ENCODE measurements at places on chromosomes 2 and 18.

GRCh38 chr2:112960230-112960825 is 17.5 kb upstream of the IL36G start:
- DNase-seq = no peak

- no peak for DNase-seq
These were observed 186.5 kb upstream of the ID2 start for GRCh38 chr2:8495189-8495989.

GRCh38 chr2:205834796-205835195 is 152.5 kb downstream of the NRP2 start:
- DNase-seq = no peak

DNA sequence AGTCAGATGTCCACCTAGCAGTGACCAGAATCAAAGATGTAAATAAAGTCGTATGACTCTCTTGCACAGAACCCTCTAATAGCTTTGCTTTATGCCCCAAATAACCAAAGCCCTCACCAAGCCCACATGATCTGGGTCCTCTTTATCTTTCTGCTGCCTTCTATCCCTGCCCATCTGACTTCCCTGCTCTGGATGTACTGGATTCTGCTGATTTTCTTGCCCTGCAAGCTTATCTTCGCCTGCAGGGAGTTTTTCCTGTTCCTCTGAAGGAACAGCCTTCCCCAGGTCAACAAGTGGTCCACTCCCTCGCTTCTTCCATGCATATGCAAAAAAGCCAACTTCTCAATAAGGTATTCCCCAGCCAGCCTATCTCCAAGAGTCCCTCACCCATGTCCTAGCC is 18.7 kb downstream of the IL36B start:
- no peak for DNase-seq

DNA sequence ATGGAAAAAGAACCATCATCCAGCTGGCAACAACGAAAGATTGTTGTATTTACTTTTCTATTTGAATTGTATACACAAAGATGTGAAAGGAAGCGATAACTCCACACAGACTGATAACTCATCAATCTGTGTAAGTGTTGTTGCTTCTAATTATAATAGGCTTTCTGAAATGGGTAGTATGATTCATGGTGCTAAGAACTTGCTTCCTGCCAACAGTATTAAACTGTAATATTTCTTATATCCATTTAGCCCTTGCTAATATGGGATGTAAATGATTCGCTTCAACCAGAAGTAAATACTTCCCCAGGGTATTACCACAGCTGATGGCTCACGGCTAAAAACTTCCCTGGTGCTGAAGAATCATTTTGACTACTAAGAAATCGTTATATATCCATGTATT is 70.2 kb downstream of the TMEM163 start:
- no peak for DNase-seq

- no peak for DNase-seq
These were observed 40.6 kb downstream of the ZRANB3 start for GRCh38 chr2:135490376-135490775.

DNA sequence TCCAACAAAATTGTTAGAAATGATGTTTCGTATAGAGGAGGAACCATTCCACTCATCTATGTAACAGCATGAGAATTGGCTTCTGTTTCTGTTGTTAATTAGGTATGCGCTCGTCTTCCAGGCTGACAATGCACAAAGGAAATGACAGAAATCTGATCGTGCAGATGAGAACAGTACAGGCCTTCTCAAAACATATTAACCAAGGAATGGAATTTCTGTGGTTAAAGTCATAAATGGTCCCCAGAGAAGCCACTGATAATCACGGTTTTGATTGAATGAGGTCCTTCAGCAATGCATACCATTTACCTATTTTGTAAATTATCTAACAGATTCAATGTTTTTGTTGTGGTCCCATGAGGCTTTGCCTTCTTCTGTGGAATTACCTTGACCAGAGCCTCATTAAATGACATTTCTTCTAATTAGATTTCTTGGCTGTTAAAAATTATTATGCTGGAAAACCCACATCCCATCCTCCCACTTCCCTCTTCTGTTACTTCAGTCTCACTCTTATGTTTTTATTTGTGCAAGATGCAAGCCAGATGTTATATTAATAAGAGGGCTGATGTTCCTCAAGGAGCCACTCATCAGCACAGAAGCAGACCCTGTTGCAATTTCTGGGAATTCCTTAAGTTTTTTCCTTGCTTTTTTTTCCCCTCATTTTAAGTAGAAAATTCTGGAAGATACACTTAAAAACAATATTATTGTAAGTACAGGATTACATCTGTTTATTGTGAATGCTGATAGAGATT is 395.8 kb downstream of the PID1 start:
- peak; percentile 46 for DNase-seq

DNA sequence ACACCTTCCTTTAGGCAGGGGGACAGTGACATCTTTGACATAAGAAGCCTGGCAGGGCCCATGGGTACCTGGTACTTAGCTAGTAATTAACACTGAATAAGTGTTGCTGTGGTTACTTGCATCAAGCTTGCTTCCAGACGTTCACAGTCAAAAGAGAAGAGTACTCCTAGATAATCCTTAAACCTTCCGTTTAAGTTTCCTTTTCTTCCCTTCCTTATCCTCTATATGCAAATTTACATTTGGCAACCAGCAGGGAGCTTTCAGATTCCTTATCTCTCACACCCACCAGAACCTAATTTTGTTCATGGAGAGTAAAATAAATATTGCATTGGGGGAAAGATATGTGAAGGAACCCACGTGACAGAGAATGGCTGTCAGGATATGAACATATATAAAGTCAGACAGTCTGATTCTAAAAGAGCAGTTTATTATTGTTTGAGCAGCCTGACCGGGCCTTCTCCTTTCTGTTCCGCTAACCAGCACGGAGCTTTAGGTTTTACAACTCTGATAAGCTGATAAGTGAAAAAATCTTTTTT is 7.8 kb upstream of the RAB31 start:
- DNase-seq = no peak

DNA sequence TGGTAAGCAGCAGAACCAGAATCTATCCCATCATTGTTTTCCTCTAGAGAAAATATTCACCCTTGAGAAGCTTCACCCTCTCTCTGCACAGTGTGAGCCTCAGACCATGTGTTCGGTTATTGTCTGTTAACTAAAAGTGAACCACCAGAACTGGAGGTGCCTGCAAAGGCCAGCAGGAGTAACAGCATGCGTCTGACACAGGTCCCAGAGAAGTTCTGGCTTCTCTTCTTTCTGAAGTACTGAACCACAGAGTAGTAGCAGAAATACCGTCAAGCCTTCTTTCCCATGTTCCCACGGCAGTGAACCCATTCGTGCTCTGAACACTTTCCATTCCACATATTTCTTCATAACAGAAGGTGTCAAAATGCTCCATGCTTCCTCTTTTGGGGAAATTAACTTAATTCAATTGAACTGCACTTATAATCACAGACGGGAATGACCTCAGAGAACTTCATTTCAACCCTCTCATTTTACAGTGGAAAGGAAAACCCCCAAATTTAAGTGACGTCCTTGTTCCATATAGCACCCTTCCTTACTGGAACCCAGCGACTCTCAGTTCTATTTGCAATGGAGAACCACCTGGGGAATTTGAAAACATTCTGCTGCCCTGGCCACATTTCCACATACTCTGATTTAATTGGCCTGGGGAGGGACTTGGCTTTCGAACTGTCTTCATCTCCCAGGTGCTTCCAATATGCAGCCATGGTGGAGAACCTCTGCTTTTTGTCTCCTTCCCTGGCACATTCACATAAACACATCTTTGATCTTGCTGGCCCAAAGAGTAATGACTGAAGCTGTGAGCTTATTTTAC is 519.1 kb downstream of the RNF144A start:
- no peak for DNase-seq

- DNase-seq = no peak
These were observed 26.0 kb downstream of the ADRA2B start for GRCh38 chr2:96090196-96090926.

DNA sequence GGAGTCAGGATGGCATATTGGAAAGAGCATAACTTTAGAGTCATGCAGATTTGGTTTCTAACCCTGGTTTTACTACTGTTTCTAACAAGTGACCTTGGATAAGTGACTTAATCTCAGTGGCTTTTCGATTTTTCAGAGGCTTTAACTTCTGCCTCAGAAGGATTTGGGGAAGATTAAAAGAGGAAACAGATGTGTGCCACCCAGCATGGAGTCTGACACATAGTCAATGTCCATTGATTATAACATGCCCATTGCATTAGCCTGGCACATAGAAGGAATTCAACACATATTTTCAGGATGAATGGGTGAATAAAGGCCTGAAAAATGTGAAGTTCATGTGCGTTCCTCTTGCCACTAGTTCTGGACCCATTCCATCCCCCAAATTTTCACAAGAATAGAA is 438.2 kb downstream of the EPHA4 start:
- no peak for DNase-seq

GRCh38 chr2:16962505-16962904 is 296.9 kb upstream of the CYRIA start:
- no peak for DNase-seq

GRCh38 chr2:28296243-28296642 is 96.4 kb upstream of the FOSL2 start:
- no peak for DNase-seq

DNA sequence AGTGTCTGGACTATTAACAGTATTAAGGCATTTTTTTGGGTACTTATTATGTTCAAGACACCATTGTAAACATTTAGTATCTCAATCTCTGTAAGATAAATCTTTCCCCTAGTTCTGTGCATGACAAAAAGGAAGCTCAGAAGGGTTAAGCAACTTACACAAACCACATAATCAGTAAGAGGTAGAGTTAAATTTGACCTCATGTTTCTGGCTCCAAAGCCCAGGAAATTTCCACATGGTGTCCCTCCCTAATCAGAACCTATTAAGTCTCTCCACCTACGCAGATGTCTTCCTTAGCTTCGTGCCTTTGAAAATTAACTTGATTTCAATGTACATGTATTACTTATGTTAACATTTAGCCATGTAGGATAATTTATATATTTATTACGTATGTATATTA is 2.0 kb downstream of the MFSD6 start:
- DNase-seq = no peak

- DNase-seq = no peak
These were observed 37.6 kb downstream of the ALPK2 start for GRCh38 chr18:58591286-58591685.

- DNase-seq = no peak
These were observed 1490.0 kb upstream of the NXPH2 start for GRCh38 chr2:140270224-140270623.

GRCh38 chr18:13524811-13525210 is 201.5 kb downstream of the FAM210A start:
- DNase-seq = no peak

DNA sequence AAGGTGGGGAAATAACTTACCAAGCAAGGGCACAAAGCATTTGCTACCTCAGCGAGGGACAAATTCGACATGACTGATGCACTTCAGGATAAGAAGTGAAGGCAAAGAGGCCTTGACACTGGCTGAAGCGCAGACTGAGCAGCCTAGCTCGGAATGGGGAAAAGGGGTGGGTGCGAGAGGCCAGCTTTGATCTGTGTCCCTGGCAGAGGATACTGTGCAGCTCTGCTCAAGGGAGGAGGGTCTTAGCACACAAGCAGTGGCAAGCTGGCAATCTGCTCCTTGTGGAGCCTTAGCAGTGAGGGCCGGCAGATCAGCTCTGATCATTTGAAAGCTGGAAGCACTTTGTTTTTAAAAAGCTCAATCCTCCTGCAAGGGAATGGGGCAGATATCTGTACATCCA is 222.3 kb downstream of the ZBTB7C start:
- no peak for DNase-seq

DNA sequence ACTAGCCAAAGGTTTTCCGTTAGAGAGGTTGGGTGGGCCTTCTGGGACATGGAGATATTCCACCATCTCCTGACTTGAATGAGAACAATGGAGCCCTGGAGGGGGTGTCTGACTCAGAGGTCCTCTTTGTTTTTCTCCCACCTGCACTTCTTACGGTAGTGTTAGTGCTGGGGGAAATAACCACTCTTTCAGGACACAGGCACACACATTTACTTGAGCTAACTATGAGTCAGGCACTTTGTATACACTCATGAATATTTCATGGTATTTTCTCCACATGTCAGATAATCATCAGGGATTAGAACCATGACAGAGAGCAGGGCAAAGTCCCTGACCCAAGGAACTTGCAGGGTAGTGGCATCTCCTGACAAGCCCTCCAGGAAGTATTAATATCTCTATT is 439.1 kb downstream of the TSN start:
- DNase-seq = no peak

DNA sequence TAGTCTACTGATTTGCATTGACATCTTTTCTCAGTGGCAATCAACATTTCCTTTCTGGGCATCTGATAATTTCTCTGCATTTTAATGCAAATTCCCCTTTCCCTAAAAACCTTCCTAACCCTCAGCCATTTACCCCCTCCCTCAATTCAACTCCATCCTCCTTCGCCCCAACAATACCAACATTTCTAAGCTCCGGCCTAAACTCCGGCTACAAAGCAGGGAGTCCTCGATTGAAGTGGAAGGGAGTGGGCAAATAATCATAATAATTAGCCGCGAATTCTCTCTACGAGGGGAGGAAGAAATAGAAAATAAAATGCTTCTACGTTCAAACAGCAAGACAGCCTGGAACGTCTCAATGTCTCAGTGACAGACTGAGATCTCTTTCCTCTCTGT is 4.6 kb downstream of the BCL11A start:
- no peak for DNase-seq

- DNase-seq = no peak
These were observed 38.3 kb downstream of the APLF start for GRCh38 chr2:68505603-68506159.

- DNase-seq = no peak
These were observed 31.9 kb downstream of the UXS1 start for GRCh38 chr2:106161938-106162820.

- DNase-seq = peak; percentile 53
These were observed 233.3 kb downstream of the MBD2 start for GRCh38 chr18:53991202-53991601.

GRCh38 chr2:164992818-164993217 is 37.5 kb upstream of the SLC38A11 start:
- peak; percentile 57 for DNase-seq

DNA sequence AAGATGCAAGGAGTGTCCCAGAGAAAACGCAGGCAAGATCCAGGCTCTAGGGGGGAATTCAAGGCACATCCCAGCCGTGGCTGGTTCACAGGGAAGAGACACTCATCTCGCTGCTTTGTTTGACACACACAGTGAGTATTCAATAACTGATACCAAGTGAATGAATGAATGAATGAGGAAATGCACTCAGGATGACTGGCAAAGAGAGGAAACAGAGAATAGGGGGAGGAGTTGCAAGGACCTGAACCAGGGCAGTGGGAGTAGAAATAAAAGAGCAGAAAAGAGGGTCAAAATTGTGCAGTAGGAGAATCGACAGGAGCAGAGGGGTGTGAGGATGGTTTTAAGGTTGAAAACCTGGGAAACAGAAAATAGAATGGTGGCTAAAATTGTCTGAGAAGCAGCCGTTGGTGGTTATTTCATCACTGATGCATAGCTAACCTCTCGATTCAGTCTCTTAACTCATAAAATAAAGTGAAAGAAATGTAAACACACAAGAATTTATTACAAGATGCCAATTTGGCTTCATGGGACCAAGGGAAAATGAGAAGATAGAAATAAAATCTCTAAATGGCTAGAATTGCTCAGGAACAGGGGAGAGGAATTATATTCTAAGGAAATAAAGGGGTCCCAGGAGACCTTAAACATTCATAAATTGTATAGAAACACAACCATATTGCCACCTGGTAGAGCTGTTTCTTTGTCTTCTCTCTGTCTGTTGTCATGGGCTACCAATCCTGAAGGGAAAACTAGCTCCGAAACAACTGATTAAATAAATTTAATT is 63.9 kb upstream of the PHLPP1 start:
- DNase-seq = no peak
